ENCODE measurements at places on chromosomes 4 and X.

DNA sequence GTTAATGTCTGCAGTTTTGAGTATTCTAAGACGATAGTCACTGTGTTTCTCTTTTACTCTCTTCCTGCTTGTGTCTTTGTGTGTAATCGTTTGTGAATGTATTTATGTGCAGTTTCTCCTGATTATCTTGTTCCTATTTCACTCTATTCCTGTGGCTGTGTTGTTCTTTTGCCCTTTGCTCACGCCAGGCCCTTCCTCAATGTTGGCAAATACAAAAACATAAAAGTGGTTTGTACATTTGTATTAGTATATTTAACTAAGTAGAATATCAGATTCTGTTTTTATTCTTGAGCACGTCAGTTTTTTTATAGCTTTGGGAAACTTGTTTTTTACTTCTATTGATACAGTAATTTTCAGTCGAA lies 107.6 kb upstream of the BMPR1B start:
- DNase-seq: no peak

DNA sequence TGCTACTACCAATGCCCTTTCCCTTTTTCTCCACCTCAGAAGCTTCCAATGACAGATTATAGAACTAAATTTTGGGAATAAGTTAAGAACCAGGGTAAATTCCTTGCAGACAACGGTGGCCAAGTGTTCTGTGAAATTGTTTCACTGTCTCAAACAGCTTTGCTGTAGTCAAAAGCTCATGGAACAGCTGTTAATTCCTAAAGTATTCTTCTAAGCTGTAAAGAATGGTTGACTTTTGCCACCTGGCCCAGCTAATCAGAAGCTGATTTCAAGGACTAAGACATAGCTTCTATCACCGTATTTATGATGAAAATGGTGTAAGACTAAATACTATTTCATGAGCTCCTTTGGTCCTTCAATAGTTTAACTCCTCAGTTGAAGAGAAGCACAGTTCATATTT lies 297.5 kb downstream of the IL1RAPL2 start:
- DNase-seq: no peak

DNA sequence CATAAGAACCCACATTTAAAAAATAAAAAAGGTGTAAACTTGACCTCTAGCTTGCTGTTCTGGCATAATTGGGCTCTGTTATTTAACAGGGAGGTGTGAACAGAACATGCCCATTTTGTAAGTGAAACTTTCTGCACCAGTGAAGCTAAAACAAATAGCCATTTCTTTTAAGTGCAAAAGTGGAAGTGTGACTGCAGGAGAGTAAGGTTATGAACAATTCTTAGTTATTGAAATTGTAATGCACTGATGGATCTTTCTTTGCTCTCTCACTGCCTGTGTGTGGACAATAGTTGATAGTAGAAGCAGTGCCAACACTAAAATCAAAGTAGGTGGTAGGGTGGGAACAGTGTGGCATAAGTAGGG lies 12.6 kb downstream of the P2RY10 start:
- no peak for DNase-seq

GRCh38 chr4:115657991-115658650 lies 544.7 kb upstream of the NDST4 start:
- DNase-seq: no peak

- DNase-seq: no peak
These were observed 36.1 kb upstream of the IRF2 start for GRCh38 chr4:184510401-184510800.

DNA sequence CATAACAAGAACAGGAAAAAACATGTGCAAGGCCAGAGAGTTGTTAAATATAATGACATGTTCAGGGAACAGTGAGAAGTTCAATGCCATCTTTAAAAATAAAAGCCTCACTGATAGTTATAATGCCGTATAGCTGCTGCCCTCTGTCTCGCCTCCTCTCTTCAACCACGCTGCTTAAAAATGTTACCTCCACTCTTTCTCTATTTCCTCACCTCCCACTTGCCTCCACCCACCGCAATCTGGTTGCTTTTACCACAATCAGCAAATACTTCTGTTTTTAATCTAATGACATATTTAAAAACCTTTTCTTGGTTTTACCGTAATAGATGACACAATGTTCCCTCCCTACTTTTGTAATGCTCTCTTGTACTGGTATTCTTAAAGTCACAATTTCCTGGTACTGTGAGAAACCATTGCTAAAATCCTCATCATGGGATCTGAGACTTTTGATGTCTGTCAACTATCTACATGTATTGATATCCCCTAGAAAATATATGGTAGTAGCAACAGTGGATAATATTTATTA lies 66.0 kb downstream of the GABRA2 start:
- no peak for DNase-seq

DNA sequence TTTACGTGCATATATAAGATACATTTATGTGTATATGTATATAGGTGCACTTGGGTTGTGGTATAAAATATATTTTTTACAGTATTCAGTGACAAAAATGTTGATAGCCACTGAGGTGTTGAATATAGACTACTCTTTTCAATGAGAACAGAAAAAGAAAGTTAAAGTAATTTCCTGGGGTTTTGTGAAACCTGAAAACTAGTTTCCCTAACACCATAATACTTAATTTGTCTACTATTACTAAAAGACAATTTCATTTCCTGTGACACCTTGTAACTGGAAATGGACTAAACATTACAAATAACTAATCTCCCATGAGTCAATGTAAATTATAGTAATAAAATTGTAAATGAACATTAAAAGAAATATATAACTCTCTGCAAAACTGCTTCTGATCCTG lies 32.0 kb upstream of the MAP9 start:
- no peak for DNase-seq

DNA sequence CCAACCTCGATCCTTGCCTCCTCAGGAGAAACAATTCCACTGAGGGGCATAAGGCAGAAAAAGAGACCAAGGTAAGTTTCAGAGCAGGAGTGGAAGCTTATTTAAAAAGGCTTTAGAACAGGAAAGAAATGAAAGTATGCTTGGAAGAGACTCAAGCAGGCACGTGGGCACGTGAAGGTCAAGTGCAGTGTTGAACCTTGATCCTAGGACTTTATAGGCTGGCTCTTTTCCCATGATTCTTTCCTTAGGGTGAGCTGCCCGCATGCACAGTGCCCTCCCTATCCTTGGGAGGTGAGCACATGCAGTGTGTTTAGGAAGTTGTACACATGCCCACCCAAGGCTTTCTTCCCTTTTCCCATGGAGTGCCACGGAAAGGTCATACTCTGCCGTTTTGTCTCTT lies 4.0 kb upstream of the PI4K2B start:
- DNase-seq: no peak

GRCh38 chr4:159608436-159608835 lies 505.6 kb downstream of the RAPGEF2 start:
- DNase-seq: no peak

GRCh38 chr4:113467581-113467980 lies 294.0 kb downstream of the CAMK2D start:
- DNase-seq: no peak

- DNase-seq: no peak
These were observed 1.2 kb downstream of the PHF8 start for GRCh38 chrX:54043056-54043455.

- DNase-seq: no peak
These were observed 19.9 kb downstream of the PHKA2 start for GRCh38 chrX:18964026-18964425.

DNA sequence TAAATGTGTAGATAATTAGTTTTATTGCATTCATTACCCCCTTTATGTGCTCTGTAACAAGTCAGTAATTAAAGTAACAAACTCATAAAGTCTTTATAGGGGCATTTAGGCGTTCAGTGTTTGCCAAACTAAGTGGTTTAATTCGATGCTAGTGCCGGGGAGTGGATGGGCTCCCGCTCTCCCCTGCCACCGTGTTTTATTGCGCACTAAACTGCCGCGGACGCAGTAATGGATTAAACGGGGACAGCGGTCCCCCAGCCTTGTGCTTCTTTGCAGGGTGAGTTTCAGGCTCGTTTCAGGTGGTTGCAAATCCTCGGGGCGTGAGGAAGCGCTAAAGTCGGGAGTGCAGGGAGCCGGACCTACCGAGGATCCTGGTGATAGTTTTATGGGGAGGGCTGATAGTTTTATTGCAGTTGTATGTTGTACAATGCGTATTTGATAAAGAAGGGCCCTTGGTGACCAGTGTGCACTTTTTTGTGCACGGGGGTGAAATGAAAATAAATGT lies 1.6 kb upstream of the PHOX2B start:
- DNase-seq: no peak

DNA sequence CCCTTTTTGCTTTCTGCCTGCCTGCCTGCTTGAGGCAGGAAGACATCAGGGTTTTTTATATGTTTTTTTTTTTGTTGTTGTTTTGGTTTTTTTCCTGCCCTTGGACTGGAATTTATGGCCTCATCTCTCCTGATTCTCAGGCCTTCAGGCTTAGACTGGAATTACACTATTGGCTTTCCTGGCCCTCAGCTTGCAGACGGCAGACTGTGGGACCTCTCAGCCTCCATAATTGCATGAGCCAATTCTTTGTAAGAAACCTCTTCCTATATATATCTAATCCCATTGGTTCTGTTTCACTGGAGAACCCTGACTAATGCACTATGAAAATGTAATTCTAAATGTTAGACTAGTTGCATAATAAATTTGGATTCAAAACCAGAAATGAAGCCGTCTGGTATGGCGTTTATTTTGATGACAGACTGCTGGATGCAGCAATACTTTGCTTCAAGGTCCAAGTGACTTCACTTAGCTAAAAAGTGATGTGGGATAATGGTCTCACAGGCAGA lies 59.0 kb downstream of the SEL1L3 start:
- DNase-seq: no peak

DNA sequence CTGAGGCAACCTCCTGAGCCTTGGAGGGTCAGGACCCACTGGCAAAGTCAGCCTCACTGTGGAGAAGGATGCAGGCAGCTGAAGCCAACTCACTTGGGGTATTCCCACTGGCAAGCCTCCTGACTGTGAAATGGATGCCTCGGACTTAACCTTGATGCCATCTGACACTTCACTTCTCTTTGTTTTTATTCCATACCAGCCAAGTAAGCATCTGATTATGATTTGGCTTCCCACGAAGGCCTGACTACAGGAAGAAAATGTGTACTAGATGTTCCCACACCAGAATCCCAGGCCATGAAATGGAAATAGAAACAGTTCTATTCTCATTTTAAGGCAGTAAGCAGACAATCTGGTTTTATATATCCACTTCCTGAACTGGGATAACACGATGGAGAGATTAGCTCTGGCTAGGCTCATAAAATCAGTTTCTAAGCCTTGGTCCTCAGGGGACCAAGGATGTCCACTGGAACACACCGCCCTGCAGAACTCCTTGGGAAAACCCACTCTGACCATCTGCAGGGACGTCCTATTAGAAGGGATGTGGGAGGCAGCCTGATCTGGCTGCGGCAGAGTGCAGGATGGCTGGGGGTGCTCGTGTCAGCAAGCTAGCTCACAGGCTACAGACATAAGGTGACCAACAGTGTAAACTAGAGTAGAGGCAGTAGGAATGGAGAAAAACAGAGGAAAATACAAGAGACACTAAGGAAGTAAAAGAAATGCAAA lies 89.3 kb downstream of the TSPAN5 start:
- no peak for DNase-seq

DNA sequence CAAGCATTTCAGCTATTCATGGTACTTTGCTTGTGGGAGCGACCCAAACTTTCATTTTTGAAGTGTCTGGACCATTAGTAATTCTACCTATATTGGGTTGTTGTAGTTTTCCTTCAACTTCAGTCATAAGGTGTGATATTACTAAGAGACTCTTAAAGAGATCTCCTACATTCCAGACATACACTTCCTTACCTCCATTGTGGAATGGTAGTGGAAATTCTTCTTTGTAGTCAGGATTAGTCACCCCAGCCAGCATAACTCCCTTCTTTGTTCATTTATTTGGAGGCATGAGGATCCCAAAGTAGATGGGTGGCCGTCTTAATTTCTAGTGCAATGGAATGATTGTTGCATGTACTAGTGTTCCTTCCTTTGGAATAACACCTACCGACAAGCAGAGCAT lies 991.4 kb downstream of the ARAP2 start:
- no peak for DNase-seq

DNA sequence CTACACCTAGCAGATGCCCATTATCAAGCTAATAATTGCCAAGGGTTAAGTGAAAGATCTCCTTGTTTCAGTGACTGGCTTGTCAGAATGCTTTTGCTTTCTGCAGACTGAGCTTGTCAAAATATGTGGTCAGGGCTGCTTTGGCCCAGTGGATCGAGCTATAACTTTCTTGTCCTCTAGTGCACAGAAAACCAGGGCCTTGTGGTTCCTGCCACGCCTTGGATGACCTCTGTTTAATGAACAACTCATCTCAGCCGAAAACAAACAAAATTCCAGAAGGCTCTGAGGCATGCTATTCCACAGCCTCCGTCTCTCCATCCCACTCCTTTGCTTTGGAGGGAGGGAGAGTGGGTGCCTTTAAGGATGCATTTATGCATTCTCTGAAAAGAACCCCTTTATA lies 11.3 kb downstream of the EVC start:
- DNase-seq: no peak

DNA sequence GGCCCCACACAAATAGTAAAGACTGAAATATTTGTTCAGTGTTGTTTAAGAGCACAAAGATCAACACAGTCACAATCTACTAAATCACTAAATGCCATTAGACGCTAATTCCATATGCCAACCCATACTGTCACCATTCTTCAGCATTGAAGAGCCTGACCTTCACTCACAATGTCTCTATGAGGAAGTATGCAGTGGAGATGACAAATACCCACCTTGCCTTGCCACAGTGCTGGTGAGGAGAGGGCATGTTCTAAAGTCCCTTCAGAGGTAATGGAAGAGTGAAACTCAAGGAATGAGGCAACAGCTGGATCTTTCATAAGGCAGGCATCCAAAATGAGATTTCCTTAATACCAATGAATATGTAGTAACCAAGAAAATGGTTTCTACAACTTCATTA lies 50.4 kb downstream of the FRMD7 start:
- DNase-seq: no peak

DNA sequence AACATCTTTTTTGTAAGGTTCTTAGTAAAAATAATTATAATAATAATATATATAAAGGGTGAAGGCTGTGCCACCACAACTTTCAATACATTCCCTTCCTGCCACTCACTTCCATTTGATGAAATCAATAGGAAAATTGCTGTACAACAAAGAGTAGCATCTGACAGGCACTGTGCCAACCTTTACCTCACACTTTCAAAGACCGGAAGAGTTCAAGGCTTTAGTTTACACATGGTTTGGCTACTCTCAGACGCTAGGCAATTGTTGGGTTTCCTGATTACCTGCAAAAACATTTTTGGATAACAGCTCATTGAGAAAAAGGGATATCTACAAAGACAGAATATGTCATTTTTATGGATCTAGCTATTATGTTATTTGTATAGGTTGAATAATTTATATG lies 5.5 kb upstream of the ING2 start:
- no peak for DNase-seq

DNA sequence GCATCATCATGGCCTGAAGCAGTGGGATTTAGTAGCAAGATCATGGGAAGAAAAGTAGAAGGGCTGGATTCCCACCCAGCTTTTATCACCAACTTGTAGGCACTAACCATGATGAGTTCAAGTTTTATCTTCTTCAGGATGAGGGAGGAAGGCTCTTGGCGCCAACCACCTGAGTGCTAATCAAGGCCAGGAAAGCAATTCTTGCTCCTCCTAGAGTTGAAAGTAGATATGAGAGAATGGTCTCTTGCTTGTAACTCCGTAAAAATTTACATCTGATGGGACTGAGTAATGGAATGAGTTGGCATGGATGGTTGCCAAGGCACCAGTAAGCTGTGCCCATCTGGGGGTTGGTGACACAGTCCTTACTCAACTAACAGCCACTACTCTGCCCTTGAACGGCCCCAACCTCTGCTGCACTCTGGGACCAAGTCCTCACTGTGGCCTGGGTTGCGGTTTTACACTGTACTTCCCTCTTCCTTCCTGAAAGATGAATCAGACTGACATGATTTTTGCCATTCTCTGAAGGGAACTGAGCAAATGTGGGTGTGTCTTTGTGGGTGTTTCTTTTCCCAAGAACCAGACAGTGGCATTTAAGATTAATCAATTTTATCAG lies 39.4 kb upstream of the NDP start:
- DNase-seq: no peak
